NCI-H2029 (cell line): ENCODE measurements at places on chromosomes 7 and 10.

DNA sequence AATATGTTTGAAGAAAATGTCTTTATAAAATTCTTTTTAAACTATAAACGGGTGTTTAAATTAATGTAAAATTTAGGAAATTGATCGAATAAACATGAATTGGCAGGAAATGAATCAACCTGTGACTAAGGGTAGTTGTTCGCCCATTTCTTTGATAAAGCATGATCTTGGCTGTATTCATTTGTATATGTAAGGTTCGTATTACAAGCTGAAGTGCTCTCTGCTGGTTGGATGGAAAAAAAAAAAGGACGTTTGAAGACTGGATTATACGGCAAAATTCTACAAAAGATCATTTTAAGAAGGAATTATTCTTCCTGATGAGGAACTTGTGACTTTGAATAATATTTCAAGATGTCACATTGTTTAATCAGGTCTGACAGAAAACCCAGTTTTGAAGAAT, 185.4 kb upstream of the ANK3 start:
- DNase-seq: no peak

- peak; percentile 42 for DNase-seq
Measured at GRCh38 chr10:72315611-72316385, 38.9 kb downstream of the DNAJB12 start.

DNA sequence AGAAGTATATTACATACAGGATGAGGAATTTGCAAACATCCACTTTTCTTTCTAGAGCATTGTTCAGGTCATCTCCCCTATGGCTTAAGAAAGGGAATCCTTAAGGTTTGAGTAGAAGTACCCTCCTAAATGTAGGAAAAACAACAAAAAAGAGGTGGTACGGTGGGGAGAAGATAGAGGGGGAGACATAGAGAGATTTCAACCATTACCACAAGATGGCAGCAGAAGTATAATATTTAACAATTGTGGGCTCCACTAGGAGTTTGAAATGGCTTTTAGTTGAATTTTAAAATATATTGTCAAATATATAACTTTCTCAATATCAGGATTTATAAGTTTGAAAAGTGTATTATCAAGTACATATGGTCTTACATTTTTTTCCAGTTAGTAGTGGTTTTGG, 72.7 kb upstream of the PRKG1 start:
- DNase-seq: no peak

DNA sequence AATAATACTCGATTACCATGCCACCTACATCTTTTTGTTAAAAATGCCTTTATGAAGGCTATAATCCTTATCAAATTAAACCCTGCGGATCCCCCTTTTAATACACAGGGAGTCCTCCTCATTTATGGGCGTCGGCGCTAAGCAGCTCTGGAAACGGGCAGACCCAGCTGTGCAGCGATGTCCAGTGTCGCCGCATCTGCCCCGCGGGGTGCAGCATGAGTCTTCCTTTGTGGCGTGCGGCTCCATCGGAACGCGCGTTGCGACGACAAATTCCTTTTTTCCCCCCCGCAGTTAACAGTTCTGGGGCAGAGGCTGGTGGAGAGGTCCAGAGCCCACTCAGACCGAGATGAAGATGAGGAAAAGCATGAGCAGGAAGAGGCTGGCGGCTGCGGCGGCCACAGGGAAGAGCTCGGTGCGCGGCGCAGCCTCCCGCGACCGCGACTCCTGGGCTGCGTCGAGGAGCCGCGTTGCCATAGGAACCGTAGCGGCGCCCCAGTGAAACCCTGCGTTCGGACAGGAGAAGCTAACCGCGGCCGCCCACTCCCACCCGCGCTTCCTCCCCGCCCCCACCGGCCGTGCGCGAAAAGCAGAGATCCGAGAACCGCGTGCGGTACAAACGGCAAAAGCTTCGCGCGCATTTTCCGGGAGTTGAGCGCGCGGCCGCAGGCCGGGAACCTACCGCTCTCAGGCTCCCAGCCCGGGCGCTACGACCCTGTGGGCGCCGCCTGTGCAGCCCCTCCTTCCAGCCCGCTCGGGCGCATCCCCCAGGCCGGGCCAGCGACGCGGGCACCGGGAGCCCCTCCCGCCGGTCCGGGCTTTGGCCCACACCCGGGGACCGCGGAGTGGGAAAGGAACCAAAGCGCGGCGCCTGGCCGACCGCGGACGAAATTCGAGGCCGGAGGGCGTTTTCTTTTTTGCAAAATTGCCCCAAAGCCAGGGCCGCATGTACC, 130.6 kb downstream of the SPAG6 start:
- no peak for DNase-seq

DNA sequence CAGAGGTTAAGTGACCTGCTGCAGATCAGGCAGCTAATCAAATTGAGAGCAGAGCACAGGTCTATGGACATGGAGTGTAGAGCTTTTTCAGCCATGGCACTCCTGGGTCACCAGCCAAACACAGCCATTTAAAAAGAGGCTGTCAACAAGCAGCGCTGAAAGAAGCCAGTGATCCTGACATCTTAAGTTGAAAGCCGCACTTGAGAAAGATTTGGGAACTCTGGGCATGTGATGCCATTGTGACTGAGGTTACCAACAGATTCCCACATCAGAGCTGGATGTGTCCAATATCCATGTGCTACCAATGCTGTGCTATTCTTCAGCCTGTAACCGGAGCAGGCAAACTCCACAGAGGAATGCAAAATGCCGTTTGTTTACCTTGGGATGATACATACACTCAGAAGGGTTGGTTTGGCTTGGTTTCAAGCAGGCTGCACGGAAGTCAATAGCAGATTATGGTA, 56.2 kb upstream of the ABLIM1 start:
- peak; percentile 86 for DNase-seq

- DNase-seq: no peak
Measured at GRCh38 chr10:122292376-122292775, 21.3 kb downstream of the BTBD16 start.

DNA sequence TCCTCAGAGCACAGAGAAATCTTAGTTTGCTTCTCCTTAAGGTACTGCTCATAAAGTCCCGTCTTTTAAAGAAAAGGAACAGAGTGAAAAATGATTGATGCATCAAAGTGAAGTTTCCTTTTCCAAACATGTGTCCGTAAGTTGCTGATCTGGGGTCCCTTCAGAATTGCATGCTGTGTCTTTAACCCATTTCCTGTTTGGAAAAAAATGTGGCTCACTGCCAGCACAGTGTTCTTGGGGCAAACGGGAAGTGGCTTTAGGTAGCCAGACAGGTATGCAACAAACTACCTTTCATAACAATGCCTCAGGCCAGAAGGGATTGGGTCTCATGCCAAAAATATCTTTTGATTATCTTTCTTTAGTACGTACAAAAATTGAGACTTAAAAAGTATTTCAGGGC, 50.9 kb downstream of the TFAM start:
- DNase-seq: peak; percentile 41

- DNase-seq: no peak
Measured at GRCh38 chr10:79547973-79548372, 12.2 kb downstream of the SFTPA2 start.

GRCh38 chr10:78450807-78451485, 417.3 kb downstream of the RPS24 start:
- DNase-seq: peak; percentile 36

DNA sequence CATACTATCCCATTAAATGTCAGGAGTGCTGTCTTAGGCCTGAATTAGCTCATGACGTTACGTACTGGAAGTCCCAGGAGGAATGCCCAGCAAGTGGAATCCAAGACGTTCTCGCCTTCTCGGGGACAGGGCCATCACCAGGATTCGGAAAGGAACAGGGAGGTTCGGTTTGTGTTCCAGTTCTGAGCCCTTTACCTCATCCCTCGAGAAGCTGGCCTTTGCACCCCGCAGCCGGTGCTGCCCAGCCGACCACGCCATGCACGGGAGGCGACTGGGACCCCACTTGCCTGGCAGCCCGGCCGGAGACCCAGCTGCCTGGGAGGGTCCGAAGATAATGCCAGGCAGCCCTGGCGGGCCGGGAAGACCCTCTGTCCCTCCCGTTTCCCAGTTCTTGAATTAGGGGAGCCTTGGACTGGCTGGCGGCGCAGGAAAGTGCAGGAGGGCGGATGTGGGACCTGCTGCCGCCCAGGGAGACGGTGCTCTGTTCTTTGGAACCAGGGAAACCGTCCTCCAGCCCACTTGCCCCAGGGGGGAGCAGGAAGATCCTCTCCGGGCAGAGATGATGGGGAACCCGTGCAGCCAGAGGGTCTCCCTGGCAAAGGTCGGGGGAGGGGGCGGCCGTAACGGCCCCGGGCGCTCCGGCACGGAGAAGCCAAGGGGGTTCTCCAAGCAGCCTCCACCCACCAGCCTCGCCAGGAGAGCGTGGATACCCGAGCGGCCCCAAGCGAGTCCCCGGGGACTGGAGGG, 671 bp upstream of the CHST3 start:
- DNase-seq: no peak
